Cardiac muscle cell (in vitro differentiated cells and primary cell): ENCODE measurements at places on chromosomes 16 and 17.
A peak's percentile ranks its signal among the peaks of the same experiment; 100 is the strongest.

DNA sequence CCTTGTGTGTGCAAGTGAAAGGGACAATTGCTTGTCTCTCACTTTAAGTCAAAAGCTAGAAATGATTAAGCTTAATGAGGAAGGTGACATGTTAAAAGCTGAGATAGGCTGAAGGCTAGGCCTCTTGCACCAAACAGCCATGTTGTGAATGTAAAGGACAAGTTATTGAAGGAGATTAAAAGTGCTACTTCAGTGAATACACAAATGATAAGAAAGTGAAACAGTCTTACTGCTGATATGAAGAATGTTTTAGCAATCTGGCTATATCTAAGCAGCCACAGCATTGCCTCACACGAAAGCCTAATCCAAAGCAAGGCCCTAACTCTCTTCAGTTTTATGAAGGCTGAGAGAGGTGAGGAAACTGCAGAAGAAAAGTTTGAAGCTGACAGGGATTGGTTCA is 71.0 kb downstream of the CDRT15 start:
- no peak overlapping the region for H3K4me3 ChIP-seq
- H3K36me3 ChIP-seq, result no peaks in the 10 kb centered on the region
- no peak for DNase-seq

DNA sequence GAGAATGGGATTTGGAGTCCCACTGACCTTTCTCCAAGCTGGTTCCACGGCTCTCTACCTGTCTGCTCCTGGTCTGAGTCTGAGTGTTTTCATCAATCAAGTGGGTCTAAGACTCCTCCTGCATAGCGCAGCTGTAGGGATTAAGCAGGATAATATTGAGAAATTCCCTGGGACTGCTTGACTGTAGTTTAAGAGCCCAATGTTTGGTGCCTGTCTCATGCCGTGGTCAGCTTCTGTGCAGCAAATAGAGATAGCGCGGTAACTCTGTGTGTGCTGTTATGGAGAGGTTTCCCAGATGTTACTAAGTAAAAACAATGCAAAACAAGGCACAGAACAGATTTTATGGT is 21.4 kb downstream of the RPTOR start:
- H3K4me1 ChIP-seq, result no peaks in the 10 kb centered on the region
- H3K4me3 ChIP-seq, result no peak overlapping the region
- no peak for DNase-seq
- H3K27ac ChIP-seq, result no peak overlapping the region
- H3K36me3 ChIP-seq, result no peaks in the 10 kb centered on the region

DNA sequence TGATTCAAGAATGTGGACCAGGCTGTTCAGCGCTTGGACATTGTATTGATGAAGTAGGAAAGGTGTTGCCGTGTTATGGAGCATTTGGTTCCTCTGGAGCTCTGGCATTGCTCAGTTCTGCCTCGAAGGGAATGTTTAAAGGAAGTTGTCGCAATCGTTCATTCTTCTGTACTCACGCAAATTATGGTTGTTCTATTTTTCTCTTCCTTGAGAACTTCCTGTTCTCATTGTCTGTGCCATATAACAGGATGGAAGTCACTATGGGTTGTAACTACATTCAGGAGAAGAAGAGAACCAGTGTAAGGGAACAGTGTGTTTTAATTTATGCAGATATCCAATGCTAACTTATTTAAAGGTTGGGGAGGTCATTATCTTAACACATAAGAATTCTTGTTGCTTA is 13.0 kb downstream of the PCTP start:
- no peaks in the 10 kb centered on the region for H3K4me1 ChIP-seq
- no peak overlapping the region for H3K27ac ChIP-seq
- no peaks in the 10 kb centered on the region for H3K27me3 ChIP-seq
- peak; percentile 53 for DNase-seq

GRCh38 chr16:67517661-67518423 is 10.8 kb upstream of the RIPOR1 start:
- H3K4me3 ChIP-seq, result no peak overlapping the region
- peaks cover 41% of the 10 kb centered on the region for H3K27me3 ChIP-seq
- H3K36me3 ChIP-seq, result no peaks in the 10 kb centered on the region
- no peaks in the 10 kb centered on the region for H3K4me1 ChIP-seq

GRCh38 chr16:24054741-24055491 is 201.2 kb upstream of the CACNG3 start:
- H3K36me3 ChIP-seq, result no peaks in the 10 kb centered on the region
- peaks cover 5% of the 10 kb centered on the region for H3K27me3 ChIP-seq
- no peaks in the 10 kb centered on the region for H3K4me1 ChIP-seq
- no peak overlapping the region for H3K4me3 ChIP-seq

GRCh38 chr16:62805221-62805857 is 769.1 kb upstream of the CDH8 start:
- no peak overlapping the region for H3K4me3 ChIP-seq
- no peaks in the 10 kb centered on the region for H3K36me3 ChIP-seq
- H3K27me3 ChIP-seq, result no peaks in the 10 kb centered on the region
- H3K27ac ChIP-seq, result no peak overlapping the region
- DNase-seq, result no peak

- H3K4me3 ChIP-seq, result no peak overlapping the region
- H3K4me1 ChIP-seq, result no peaks in the 10 kb centered on the region
- no peak for DNase-seq
- no peaks in the 10 kb centered on the region for H3K27me3 ChIP-seq
- H3K27ac ChIP-seq, result no peak overlapping the region
These were observed 95.2 kb downstream of the CCDC182 start for GRCh38 chr17:57649731-57650484.

- no peaks in the 10 kb centered on the region for H3K27me3 ChIP-seq
- H3K27ac ChIP-seq, result no peak overlapping the region
- H3K4me1 ChIP-seq, result no peaks in the 10 kb centered on the region
- no peaks in the 10 kb centered on the region for H3K36me3 ChIP-seq
- no peak overlapping the region for H3K4me3 ChIP-seq
These were observed 18.7 kb upstream of the ANKRD40CL start for GRCh38 chr17:50785946-50786570.

DNA sequence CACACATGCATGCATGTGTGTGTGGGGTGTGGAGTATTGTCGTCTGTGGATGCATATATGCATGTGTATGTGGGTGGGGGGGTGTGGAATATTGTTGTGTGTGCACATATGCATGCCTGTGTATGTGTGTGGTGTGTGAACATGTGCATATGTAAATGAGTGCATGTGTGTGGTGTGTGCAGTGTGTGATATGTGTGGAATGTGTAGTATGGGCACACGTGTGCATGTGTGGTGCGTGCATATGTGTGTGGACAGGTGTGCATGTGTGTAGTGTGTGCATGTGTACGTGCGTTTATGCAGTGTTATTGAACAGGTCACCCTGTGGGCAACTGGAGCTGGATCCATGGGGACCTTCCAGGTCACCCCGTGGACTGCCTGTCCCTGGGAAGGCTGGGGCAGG is 18.7 kb downstream of the RBFOX3 start:
- H3K36me3 ChIP-seq, result no peaks in the 10 kb centered on the region
- no peaks in the 10 kb centered on the region for H3K4me1 ChIP-seq
- no peak overlapping the region for H3K4me3 ChIP-seq
- peaks cover 25% of the 10 kb centered on the region for H3K27me3 ChIP-seq
- no peak overlapping the region for H3K27ac ChIP-seq
- DNase-seq, result no peak

GRCh38 chr17:72394531-72394930 is 273.7 kb downstream of the SOX9 start:
- H3K36me3 ChIP-seq, result no peaks in the 10 kb centered on the region
- peaks cover 3% of the 10 kb centered on the region for H3K27me3 ChIP-seq
- H3K4me3 ChIP-seq, result no peak overlapping the region
- no peak for DNase-seq

DNA sequence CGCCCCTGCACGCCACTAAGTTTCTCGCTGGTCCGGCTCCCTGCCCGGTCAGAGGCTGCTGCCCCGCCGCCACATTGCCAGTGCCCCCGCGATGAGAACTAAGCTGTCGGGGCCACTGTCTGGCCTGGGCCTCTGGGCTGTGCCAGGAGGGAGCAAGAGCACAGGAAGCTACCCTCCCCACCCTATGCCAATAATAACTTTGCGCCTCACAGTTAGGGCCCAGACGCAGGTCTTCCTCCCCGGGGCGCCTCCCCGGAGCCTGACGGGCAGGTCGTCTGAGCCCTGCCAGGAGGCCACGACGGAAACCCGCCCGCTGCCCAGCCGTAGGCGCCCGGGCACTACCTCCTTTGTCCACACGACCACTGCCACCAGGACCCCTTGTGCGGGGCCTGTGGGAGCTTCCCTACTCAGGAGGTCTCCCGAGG is 1.5 kb downstream of the ZFPM1 start:
- no peaks in the 10 kb centered on the region for H3K36me3 ChIP-seq
- H3K27ac ChIP-seq, result no peak overlapping the region
- peaks cover 9% of the 10 kb centered on the region for H3K4me1 ChIP-seq
- peak; percentile 30 for DNase-seq
- H3K27me3 ChIP-seq, result no peaks in the 10 kb centered on the region
- peak overlapping the region; percentile 82 for H3K4me3 ChIP-seq

- H3K4me1 ChIP-seq, result peaks cover 15% of the 10 kb centered on the region
- H3K27ac ChIP-seq, result peak overlapping the region; percentile 16
- H3K27me3 ChIP-seq, result no peaks in the 10 kb centered on the region
- peak; percentile 22 for DNase-seq
- no peak overlapping the region for H3K4me3 ChIP-seq
- H3K36me3 ChIP-seq, result no peaks in the 10 kb centered on the region
These were observed 15.7 kb downstream of the HYDIN start for GRCh38 chr16:71214746-71215381.

DNA sequence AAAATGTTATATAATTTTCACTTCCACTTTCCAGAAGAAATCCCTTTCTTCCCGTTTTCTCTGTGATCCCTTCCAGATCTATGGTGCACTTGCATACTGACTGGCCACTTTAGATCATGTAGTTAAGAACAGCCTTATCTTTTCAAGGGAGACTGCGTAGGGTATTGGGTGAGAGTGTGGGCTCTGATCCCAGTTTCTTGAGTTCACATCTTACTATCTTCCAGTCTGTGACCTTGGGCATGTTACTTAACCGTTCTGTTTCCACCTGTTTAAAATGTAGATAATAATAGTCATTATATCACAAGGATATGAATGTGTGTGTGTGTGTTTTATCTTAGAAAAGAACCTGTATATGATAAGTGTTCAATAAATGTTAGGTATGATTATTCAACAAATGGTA is 83.7 kb downstream of the TANGO6 start:
- H3K4me3 ChIP-seq, result no peak overlapping the region
- no peak for DNase-seq
- peaks cover 7% of the 10 kb centered on the region for H3K36me3 ChIP-seq
- H3K27me3 ChIP-seq, result no peaks in the 10 kb centered on the region
- H3K4me1 ChIP-seq, result peaks cover 5% of the 10 kb centered on the region
- no peak overlapping the region for H3K27ac ChIP-seq

- no peak for DNase-seq
- no peak overlapping the region for H3K27ac ChIP-seq
- no peaks in the 10 kb centered on the region for H3K27me3 ChIP-seq
These were observed 181.6 kb downstream of the DNAH9 start for GRCh38 chr17:11779892-11780291.

- H3K27me3 ChIP-seq, result no peaks in the 10 kb centered on the region
- H3K4me3 ChIP-seq, result no peak overlapping the region
- no peaks in the 10 kb centered on the region for H3K4me1 ChIP-seq
- peaks cover 20% of the 10 kb centered on the region for H3K36me3 ChIP-seq
These were observed 24.4 kb downstream of the CCDC57 start for GRCh38 chr17:82188001-82188961.

DNA sequence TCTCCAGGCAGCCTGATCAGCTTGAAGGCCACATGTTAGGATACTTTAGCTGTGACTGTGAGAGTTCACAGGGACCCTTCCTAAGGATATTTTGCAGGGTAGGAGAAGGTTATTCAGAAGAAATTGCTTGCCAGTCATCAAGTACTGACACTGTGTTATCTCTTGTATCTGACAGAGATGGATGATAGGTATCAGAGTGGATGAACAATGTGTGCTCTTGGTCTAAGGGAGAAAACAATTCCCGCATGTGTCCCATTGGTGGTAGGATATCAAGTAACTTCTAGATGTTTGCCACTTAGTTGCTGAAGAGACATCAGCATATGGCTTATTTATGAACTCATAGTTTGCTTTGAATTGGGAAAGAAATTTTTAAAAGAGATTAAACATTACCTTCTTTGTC is 219.3 kb downstream of the SPECC1 start:
- DNase-seq, result no peak
- no peak overlapping the region for H3K27ac ChIP-seq
- H3K36me3 ChIP-seq, result peaks cover 2% of the 10 kb centered on the region

- H3K27me3 ChIP-seq, result no peaks in the 10 kb centered on the region
- no peak for DNase-seq
- no peak overlapping the region for H3K4me3 ChIP-seq
- peaks cover 13% of the 10 kb centered on the region for H3K4me1 ChIP-seq
These were observed 11.5 kb downstream of the SLC35B1 start for GRCh38 chr17:49696233-49696761.

DNA sequence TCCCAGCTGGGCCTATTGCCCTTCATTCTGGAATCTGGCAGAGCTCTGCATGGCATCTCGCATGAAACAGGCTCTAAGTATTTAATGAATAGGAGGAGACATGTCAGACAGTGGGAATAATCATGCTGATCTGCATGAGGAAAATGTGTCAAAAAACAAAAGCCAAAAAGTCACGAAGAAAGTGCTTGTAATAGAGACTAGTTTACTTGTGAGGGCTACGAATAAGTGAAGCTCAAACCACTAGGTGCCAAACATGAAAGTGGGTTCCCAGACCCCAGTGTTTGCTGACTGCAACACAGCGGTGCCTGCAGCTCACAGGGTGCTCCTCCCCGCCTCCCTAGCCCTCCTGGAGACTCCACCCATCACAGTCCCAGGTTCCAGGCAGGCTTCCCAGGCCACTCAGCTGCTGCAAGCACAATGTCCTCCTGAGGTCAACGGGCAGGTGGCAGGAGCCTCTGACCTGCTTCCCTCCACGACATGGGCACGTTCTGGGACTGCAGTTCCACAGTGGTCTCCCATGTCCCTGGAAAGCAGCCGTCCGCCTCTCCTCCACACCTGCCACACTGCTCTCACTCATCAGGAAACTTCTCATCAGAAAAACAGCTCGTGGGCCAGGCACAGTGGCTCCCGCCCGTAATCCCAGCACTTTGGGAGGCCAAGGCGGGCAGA is 96.5 kb downstream of the ANKRD11 start:
- no peaks in the 10 kb centered on the region for H3K36me3 ChIP-seq
- H3K27me3 ChIP-seq, result no peaks in the 10 kb centered on the region
- no peak overlapping the region for H3K27ac ChIP-seq
- H3K4me1 ChIP-seq, result peaks cover 9% of the 10 kb centered on the region

- no peaks in the 10 kb centered on the region for H3K36me3 ChIP-seq
- no peaks in the 10 kb centered on the region for H3K27me3 ChIP-seq
- DNase-seq, result no peak
- H3K4me3 ChIP-seq, result no peak overlapping the region
- H3K27ac ChIP-seq, result no peak overlapping the region
- no peaks in the 10 kb centered on the region for H3K4me1 ChIP-seq
These were observed 130.0 kb upstream of the HS3ST2 start for GRCh38 chr16:22683730-22684573.

DNA sequence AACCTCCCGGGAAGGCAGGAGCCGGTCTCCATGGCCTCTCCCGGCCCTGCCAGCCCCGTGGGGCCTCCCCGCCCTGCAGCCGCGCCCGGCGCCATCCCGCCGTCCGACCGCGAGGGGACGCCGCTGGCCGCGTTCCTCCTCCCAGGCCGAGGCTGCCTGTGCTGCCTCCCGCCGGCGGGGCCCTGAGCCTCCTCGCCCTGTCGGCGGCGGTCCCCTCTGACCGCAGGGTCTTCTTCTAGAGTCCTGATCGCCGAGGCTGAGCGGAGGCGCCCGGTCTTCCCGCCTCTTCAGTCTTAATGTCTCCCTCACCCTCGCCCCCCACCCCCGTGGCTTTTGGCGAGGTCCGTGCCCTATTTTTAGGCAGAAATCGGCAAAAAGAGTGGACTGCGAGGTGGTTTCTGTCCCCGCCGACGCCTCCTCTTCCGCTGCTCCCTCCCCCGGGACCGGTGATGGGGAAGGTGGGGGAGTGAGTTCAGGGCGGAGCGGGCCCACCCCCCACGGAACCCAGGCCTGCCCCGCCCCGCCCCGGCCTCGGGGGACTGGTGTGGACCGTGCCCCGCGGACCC is 794 bp upstream of the CPNE7 start:
- no peak overlapping the region for H3K27ac ChIP-seq
- DNase-seq, result peak; percentile 79
- peak overlapping the region; percentile 20 for H3K4me3 ChIP-seq
- peaks cover 49% of the 10 kb centered on the region for H3K27me3 ChIP-seq
- no peaks in the 10 kb centered on the region for H3K36me3 ChIP-seq
